Mammary epithelial cell (primary cell): ENCODE measurements at places on chromosomes 1 and 21. TPM values are rescaled to one million over a fixed set of nuclear protein-coding genes. Genes with fewer than 3 reads are reported as not detected.
A peak's percentile ranks its signal among the peaks of the same experiment; 100 is the strongest.

KRTAP19-1 gene
- not detected for polyA plus RNA-seq

RGS1 gene
- not detected for polyA plus RNA-seq

AZIN2 gene
- 3.4 TPM for polyA plus RNA-seq

GRCh38 chr1:3341236-3341994, 113.0 kb upstream of the ARHGEF16 start:
- no peak for DNase-seq

GRCh38 chr1:18923756-18924211, 21.4 kb upstream of the ALDH4A1 start:
- no peak for DNase-seq

DNA sequence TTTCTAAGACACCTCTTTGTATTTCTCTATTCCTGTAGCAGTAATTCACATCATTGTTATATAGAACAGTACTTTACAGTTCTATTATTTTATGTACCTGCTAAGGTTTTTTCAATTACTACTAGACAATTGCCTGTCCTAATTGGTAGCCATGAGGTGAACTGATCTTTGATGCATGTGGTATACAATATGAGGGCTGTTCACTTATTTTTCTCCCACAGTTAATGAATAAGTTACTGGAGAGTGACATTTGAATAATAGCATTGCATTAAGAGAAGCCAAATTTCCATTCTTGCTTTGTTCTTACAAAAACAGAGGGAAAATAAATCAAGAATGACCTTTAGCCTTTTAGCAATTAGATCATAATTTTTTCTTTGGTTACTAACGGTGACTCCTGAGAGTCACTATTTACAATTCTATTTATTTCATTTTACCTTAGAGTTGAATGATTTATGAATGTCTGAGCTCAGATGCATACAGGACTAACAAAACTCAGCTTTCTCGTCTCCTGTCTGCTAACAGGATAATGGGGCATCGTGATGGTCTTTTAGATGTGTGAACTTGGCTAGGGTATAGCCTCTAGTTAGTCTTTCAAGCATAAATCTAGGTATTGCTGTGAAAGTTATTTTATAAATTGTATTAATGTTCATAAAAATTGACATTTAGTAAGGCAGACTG, 54.1 kb downstream of the OLFM3 start:
- no peak for DNase-seq

DNA sequence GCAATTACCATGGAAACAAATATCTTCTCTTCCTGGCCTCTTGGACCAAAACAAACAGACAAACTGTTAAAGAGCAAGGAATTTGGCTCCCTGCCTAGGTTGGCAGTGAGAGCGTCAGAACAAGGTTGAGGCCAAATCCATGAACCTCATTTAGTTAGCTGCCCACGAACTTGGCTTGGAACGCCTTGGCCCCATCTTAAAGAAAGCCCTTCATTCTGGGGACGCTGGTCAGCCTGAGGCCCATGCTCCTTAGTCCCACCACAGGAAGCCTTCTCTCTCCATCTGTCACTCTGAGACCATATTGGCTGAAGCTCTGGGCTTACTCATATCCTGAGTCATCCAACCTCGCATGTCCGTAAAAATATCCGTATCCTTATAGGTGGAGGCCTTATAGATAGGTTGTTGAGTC, 62.4 kb upstream of the DIRAS3 start:
- peak; percentile 87 for DNase-seq

- DNase-seq, result no peak
These were observed 23.6 kb downstream of the VASH2 start for GRCh38 chr1:212973899-212974298.
